Left cardiac atrium (tissue), 4 donors: ENCODE measurements at places on chromosomes 6 and 20. TPM values are rescaled to one million over a fixed set of nuclear protein-coding genes. Genes with fewer than 3 reads are reported as not detected.

DNA sequence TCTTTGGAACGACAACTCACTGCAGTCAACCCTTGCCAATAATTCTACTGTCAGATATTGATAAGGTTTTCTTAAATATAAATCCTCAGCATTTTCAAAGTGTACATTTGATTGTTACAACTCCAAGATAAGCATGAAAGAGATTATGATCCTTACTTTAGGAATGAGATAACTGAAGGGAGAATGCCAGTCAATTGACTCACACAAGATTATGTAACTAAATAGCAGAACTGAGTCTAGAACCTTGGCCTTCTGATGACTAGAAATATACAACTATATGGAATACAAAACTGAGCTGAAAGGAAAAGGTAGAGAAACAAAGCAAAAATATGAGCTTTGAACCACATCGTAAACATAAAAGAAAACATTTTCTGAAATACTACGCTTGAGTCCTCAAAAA lies 26.9 kb upstream of the STXBP5 start:
- DNase-seq: no peak

DNA sequence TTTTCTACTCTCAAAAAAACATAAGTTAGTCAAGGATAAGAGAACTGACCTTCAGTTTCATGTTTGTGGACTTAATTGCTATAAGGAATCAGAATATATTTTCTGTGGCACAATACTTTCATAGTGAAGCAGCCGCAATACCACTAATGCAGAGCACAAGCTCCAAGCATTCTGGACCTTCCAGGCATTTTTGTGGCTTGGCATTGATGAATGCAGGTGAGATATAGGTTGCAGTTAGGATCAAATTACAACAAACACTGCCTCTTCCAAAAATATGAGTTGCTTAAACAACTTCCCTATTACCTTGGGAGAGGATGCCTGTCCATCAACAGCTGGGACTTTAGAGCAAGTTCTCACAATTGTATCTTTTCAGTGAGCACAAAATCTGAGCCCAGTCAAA lies 162.8 kb upstream of the RSPO3 start:
- DNase-seq: no peak

GRCh38 chr6:19876672-19877071 lies 39.5 kb downstream of the ID4 start:
- no peak for DNase-seq

GRCh38 chr6:92588148-92588547 lies 831.2 kb downstream of the EPHA7 start:
- no peak for DNase-seq

DNA sequence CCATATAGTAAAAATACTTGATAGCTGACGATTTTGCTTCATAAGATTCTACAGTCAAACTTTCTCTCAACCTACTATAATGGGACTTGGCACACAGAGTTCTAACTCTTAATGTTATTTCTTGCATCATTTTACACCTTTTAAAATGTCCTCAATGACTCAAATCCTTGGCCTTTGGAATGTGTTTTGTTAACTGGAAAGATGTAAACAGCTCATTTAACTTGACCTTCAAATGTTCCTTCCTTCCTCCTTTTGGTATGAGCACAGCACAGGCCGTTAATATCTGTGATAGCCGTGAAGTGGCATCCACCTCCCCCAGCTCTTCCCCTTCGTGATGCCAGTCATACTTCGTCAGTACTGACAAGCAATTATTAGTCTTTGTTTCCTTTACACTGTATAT lies 972.0 kb upstream of the CITED2 start:
- no peak for DNase-seq

DNA sequence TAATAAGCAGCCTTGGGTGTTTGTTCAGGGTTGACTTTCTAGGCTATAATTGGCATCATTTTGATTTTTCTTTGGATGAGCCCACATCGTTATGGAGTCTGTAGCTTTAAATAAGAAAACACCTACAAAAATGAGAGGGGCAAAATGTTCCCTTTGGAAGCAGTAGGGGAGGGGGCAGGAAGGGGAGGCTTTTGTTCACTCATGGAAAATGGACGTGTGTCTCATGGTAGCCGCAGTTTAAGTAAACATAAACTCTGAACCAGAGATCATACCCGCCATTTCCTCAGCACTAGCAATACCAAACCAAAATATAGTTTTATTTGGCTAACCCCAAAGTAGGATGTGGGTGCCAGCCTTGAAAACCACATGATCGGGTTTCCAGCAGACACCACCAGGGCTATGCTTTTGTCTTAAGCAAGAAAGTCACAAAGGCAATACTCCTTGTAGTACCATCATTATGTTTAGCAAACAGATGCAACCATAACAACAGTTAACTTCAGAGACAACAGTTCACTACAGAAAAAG lies 572.5 kb upstream of the JAG1 start:
- DNase-seq: no peak

DNA sequence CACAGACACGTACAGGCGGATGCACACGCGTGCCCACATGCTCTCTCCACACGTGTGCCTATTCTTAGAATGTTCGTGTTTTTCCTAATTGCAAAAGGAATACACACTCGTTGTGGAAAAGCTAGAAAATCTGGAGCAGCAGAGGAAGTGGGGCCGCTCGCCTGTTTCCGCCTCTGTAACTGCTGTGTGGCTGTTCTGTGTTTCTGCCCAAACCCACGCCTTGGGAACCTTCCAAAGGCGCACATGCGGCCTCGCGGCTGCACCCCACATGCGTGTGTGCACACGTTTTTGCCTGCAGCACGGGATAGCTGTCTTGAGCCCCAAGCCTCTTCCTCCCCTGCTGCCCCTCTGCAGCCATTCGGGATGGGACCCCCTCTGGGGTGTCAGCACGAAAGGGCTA lies 12.2 kb downstream of the SLC17A9 start:
- DNase-seq: no peak

VGLL2 gene
- 0.26 TPM for total RNA-seq

- DNase-seq: peak; percentile 69
These were observed 89.1 kb upstream of the CLDN20 start for GRCh38 chr6:155174576-155175211.

GRCh38 chr6:99333068-99333467 lies 16.4 kb downstream of the FAXC start:
- no peak for DNase-seq

DNA sequence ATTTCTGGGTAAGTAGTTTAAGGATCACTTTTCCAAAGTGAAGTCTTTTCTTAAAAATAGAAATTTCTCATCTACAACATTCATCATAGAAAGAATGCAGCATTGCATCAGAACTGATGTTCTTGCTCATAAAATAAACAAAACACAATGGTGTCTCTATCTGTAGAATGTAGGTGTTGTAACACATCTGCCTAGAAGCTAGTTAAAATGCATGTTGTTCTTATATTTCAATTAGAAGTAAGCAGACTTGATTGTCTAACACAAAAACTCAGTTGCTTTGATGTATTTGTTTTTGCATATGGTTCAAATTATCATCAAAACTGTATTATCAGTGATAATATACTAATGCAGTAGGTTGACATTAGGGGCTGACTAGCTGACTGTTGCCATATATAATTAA lies 654.7 kb upstream of the FLRT3 start:
- no peak for DNase-seq

- no peak for DNase-seq
These were observed 111.0 kb downstream of the PLCB1 start for GRCh38 chr20:8242827-8243724.

DNA sequence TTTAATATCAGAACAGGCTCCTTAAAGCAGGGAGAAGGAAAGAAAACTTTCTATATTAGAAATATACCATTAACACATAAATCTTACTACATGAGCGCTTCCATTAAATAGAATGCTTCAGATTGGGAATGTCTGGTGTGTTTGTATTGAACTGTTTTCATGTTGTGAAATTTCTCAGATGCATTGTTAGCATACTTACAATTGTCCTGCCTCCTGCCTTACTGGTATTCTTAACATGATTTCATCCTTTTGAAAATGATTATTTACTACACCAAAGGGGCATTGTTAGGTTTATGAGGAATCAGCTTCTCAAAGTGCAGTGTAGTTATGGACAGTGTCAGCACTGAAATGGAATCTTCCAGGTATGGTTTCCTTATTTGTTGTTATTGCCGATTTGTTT lies 145.6 kb downstream of the MTFR2 start:
- DNase-seq: no peak

DNA sequence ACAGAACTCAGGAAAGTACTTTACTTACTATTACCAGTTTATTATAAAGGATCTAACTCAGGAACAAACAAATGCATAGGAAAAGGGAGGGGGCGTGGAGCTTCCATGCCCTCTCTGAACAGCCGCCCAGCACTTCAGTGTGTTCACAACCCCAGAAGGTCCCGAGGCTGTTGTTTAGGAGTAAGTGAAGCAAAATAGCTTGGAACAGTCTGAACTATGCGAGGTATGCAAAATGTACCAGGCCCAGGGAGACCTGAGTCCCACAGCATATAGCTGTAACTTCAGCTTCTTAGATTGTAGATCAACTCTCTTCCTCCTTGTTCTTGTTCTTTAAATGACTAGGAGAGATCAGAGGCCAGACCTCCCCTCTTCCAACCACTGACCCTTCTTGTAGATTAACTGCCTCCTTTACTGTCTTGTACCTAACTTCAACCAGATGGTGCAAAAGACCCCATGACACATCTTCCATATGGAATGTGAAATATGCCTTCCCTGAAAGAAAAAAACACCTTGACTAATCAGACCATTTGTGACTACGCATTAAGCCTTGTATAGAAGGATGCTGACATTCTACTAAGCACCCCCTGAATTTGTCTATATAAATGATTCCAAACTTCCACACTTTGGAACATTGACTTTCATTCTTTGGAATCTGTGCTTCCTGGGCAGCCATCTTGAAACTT lies 98.8 kb upstream of the SNX9 start:
- no peak for DNase-seq

SMOC2 gene
- 12.0 TPM for total RNA-seq

GRCh38 chr6:27922949-27923348 lies 10.8 kb upstream of the OR2B2 start:
- no peak for DNase-seq

DNA sequence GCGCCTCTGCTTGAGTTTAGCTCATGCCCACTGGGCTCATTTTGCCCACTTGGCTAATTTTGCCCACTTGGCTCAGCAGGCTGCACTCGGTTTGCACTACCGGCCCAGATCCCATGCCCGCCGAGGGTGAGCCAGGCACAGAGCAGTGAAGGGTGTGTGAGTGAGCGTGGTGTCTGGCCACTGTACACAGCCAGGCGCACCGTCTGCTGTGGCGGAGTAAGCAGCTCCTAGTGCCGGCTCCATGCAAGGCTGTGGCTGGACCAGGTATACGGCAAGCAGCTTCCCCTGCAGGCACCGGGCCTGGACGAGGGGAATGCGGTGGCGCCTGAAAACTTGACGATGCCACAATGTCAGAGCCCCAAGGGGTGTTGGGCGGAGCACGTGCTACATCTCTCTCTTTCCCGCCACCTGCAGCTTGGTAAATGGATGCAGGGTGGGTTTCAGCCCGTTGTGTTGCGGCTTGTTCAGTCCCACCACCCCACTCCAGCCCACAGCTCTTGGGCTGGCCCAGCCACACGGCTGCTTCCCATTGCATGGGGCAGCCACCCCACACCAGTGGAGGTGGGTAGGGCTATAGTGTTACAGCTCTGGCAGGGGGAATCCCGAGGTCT lies 9.9 kb downstream of the OR2B6 start:
- DNase-seq: no peak

UNC93A gene
- not detected for total RNA-seq

- DNase-seq: no peak
These were observed 11.4 kb downstream of the DDX27 start for GRCh38 chr20:49230561-49231133.

DNA sequence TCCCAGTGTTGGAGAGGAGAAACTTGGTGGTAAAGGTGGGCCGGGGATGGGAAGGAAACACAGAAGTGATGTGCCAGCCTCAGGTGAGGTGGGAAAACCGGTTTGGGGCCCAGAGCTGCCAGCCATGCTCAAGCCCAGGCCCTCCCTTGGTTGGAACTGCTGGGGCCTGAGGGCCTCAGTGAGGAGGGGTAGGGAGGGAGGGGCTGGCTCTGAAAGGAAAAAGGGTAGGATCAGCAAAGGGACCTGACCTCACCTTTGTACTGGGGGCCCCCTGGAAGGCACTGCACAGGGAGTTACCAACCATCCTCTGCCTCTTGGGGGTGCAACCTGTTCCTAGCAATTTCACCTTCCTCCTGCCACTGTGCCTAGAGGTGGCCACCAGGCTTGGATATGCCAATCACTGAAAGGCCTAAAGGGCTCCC lies 1.8 kb upstream of the SPEF1 start:
- DNase-seq: no peak

DNA sequence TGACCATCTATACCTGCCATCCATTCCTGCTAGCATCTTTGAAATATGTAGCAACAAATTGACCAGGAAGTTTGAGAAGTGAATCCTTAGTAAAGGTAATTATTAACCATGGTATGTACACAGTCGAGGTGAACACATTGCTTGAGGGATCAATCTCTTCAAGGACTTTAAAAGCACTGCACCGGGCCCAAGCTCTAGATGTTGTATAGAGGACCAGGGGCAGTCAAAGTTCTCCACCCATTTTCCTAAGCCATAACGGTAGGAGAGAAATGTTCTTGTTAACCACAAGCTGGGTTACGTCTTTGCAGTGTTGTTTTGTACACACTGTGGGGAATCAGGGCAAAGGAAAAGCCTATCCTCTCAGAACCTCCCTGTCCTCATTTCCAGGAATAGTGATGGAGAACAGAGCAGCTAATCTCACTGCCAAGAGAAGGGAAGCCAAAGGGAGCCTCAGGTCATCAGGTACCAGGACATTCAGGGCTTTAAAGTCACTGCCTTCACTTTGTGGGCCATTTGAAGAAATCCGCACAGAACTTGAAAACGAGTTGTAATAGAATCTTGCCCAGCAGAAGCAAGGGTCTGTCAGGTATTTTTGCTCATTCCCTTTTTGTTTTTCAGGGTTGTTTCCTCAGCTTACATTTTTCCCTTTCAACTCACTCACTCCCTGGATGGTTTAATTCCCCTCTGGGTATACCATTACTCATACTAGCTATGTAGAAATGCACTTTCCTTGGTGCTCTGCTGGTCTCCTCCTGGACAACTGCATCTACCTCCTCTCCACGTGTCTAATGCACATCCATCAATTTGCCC lies 5.3 kb upstream of the PM20D2 start:
- no peak for DNase-seq

GRCh38 chr20:12112089-12112474 lies 194.4 kb downstream of the BTBD3 start:
- DNase-seq: no peak

- DNase-seq: no peak
These were observed 241.1 kb upstream of the TBX18 start for GRCh38 chr6:85005494-85005893.

HFE gene
- 6.0 TPM for total RNA-seq

DNA sequence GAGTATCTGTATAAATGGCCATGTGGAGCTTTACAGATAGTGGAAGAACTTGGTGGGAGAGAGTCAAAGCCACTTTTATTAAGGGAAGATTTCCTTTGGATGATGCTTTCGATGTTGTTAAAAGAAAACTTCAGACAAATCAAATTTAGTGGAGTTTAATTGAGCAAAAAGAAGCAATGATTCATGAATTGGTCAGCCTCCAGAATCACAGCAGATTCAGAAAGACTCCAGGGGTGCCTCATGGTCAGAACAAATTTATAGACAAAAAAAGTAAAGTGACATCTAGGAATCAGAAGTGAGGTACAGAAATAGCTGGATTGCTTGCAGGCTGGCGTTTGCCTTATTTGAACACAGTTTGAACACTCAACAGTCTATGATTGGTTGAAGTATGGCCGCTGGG lies 5.3 kb upstream of the CGA start:
- DNase-seq: no peak

GRCh38 chr6:126722411-126722810 lies 382.5 kb downstream of the CENPW start:
- DNase-seq: no peak

GRCh38 chr6:157143890-157144798 lies 179.2 kb downstream of the TMEM242 start:
- DNase-seq: no peak

- DNase-seq: no peak
These were observed 67.5 kb downstream of the KCNQ5 start for GRCh38 chr6:72689107-72689954.
